ENCODE measurements at places on chromosomes 4 and X.

- DNase-seq: no peak
Observed at GRCh38 chrX:2875798-2876399, 47.2 kb downstream of the GYG2 start.

GRCh38 chr4:145108128-145108527, 10.0 kb downstream of the ABCE1 start:
- no peak for DNase-seq

GRCh38 chr4:68316193-68316969, 33.5 kb downstream of the YTHDC1 start:
- DNase-seq: no peak

GRCh38 chr4:36665985-36666527, 384.6 kb downstream of the DTHD1 start:
- no peak for DNase-seq

GRCh38 chr4:122163301-122163700, 11.2 kb downstream of the BLTP1 start:
- no peak for DNase-seq

- DNase-seq: no peak
Observed at GRCh38 chr4:73335679-73336078, 68.4 kb upstream of the ALB start.
